ENCODE measurements at places on chromosomes 13 and 19.

GRCh38 chr13:28586439-28587173 lies 72.3 kb upstream of the POMP start:
- no peak for DNase-seq

- no peak for DNase-seq
These were observed 14.2 kb upstream of the PGLS start for GRCh38 chr19:17497149-17497798.

- DNase-seq: no peak
These were observed 15.3 kb downstream of the ZNF486 start for GRCh38 chr19:20182222-20182785.

DNA sequence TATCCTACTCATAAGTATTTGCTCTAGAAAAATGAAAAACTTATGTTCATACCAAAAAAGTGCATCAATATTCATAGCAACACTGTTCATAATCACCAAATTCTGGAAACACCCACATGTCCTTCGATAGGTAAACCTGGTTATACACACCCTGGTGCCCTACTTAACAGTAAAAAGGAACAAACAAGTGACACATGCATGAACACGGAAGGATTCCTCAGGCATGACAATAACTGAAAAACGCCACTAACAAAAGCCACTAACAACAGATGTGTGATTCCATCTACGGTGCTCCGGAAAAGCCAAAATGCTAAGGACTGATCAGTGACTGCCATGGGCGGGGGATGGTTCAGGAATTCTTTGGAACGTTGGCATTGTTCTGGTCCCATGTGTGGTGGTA lies 65.5 kb downstream of the STK24 start:
- no peak for DNase-seq

DNA sequence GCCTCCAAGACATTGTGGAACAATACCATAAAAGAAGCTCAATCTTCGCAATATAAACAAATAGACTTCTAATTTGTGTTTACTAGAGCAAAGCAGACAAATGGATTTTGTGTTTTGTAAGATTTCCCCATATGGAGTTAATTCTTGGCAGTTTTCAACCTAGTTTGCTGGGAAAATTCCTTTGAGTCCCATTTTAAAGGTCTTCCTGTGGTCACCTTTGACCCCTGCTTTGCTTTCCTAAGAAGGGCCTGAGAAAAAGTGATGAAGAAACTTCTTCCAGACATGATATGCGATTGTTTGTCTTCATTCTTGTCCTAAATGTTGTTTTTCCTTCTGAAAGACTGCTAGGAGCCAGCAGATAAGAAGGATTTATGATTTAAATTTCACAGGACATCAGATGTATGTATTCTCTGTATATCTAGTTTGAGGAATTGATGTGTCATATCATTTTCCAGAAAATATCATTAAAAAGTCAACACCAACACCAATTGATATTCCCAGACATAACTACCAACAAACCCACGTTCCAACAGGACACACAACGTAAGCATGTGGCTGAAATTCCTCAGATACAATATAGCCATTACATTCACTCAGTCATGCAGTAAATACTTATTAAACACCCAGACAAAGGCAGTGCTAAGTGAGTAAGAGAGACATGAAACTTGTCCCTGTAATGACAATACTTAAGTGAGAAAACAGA lies 276.4 kb downstream of the LHFPL6 start:
- DNase-seq: no peak

DNA sequence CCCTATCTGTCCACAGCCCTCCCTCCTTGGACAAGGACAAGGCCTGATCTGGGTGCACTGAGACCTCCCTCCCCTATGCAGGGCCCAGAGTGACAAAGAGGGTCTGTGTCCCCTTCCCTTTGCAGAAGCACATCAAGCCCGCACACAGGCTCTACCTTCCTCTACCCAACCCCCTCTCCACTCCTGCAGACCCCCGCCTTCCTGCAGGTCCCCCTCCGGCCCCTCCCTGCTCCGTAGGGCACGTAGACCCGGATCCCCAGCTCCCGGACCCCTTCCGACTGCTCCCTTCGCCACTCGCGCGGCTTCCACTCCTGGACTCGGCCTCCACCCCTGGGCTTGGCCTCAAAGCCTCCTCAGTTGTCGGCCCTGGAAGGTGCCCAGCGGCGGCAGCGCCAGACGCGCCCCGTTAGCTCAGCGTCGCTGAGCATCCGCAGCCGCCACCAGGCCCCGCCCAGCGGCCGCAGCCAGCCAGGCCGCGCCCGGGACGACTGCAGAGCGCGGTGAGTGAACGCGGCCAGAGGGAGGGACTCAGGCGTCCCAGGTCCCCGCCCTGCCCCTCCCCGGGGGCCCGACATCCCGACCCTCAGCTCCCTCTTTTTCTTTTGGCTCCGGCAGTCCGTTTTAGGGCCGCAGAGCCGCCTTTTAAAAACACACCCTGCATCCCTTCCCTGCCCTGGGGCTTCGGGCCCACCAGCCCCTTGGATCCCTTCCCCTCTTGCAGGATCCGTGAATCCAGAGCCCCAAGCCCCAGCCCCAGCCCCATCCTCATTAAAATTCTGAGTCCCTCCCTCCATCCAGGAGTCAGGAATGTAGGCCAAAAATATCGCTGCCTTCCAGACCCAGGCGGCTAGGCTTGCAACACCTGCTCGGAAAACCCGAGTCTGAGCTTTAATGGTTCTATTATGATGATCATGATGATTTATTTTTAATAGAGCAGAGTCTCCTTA lies 1.5 kb upstream of the MYADM start:
- no peak for DNase-seq

Measured in fibroblast of the conjunctiva (primary cell).